Activated naive CD4-positive, alpha-beta T cell (primary cell): ENCODE measurements at places on chromosomes 6 and 20.

- no peak for DNase-seq
Observed at GRCh38 chr6:158905277-158905676, 86.1 kb upstream of the EZR start.

GRCh38 chr6:127503022-127503421, 16.1 kb downstream of the MTCL3 start:
- no peak for DNase-seq

DNA sequence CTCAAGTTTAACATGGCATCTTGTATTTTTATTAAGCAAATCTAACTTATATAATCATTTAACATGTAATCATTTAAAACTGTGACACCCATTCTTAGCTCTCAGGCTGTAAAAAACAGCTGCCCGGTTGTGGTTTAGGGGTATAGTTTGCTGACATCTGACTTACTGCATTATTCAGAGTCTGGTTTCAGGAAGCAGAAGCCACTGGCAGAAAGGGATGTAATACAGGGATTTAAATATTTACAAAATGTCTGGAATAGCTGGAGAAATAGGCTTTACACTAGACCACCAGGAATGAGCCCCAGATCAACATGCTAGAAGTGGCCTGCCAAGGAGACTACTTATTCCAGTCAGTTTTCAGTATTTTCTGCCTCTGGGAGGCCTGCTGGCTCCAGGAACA, 421.1 kb downstream of the CD109 start:
- no peak for DNase-seq

GRCh38 chr20:58634521-58635278, 16.4 kb upstream of the STX16 start:
- peak; percentile 10 for DNase-seq

DNA sequence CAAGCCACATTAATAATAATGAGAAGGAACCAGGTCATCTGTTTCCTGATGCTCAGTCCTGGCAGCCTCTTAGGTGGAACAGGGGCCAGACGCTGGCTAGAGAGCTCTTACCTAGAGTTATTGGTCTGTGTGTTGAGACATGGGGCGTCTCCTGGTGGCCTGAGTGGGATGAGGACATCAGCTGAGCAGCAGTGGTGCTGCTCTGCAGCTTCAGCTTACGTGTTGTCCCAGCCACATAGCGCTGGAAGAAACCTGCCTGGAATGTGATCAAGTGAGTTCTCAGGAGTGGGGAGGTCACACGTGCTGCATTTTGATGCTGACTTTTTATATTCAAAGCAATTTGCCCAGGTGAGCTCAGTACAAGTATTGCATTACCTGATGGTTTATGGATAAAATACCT, 355.4 kb downstream of the CDH26 start:
- DNase-seq: no peak

DNA sequence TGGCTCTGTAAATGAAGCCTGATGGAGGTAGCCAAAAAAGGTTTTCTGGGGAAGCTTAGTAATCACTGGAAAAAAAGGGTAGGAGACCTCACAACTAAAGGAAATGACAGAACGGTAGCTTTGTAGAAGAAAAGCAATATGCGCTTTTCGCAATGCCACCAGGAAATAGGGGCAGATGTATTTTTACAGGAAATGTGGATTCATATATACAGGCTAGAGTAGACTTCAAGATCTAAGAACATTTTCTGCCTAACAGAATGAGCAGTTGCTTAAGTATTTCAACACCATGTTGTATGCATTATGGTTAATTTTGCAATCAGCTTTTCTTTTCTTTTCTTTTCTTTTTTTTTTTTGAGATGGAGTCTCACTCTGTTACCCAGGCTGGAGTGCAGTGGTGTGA, 219.6 kb downstream of the CD83 start:
- no peak for DNase-seq

DNA sequence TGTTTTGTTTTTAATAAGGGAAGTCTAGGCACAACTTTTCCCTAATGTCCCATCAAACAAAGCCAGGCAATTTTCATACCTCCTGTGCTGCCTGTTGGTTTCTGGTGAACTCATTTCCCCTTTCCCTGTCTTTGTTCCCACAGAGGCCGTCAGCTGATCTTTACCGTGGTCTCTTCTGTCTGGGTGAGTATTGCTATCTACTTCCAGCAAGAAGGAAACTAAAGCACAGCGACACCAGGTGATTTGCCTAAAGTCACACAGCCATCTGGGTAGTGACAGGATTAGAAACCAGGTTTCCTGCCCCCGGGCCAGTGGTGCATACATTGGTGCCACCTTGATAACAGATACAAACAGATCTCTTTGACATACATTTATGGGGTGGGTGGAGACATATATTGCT, 59.6 kb downstream of the RAB44 start:
- DNase-seq: no peak

DNA sequence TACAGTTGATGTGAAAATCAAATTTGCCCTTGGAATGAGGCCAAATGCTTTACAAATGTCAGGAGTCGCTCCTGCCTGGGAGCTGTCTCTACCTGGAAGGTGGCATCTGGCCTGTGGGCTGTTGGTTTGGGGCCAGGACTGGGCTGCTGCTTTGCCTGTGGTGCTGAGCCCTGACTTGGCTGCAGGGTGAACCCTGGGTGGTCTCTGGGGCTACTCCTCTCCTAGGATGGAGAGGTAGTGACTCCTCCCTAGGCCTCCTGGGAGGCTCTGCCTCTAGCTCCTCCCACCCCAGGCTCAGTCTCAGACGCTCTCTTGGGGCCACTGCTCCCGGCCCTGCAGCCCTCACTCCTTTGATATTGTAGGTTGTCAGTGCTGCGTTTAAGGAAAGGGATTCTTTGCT, 47.5 kb downstream of the EFCAB8 start:
- DNase-seq: no peak

DNA sequence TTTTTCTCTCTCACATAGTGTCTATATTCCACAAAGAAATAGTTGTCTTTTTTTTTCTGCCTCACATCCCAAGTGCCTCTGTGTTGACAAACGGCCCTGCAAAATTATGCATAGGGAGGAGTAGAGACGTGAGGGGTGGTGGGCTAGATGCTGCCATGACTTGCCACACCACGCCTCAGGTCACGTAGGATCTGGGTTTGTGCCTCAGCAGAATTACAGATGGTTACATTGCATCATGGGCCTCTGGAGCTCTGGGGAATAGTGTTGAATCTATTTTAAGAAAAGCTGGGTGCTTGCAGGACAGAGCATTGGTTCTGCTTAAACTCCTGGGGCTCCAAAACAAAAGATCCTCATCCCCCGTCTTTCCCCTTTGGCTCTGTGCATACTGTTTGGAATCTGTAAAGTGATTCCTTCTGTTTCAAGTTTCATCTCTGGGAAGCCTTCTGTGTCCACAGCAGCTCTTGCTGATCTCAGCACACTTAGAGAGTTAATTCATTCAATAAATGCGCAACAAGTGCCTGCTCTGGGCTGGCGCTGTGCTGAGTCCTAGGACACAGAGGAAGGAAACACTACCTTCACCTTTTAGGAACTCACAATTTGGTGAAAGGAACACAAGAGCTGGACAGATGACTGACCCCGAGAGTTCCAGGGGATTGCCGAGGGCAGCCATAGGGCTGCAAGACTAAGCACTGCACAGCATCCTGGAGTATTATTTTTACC, 2.4 kb downstream of the FANCE start:
- DNase-seq: no peak

GRCh38 chr20:49631061-49631716, 63.3 kb upstream of the PTGIS start:
- DNase-seq: no peak

- DNase-seq: no peak
Observed at GRCh38 chr20:62487-62886, 25.0 kb upstream of the DEFB125 start.

GRCh38 chr6:55260181-55260580, 67.1 kb upstream of the GFRAL start:
- DNase-seq: no peak

DNA sequence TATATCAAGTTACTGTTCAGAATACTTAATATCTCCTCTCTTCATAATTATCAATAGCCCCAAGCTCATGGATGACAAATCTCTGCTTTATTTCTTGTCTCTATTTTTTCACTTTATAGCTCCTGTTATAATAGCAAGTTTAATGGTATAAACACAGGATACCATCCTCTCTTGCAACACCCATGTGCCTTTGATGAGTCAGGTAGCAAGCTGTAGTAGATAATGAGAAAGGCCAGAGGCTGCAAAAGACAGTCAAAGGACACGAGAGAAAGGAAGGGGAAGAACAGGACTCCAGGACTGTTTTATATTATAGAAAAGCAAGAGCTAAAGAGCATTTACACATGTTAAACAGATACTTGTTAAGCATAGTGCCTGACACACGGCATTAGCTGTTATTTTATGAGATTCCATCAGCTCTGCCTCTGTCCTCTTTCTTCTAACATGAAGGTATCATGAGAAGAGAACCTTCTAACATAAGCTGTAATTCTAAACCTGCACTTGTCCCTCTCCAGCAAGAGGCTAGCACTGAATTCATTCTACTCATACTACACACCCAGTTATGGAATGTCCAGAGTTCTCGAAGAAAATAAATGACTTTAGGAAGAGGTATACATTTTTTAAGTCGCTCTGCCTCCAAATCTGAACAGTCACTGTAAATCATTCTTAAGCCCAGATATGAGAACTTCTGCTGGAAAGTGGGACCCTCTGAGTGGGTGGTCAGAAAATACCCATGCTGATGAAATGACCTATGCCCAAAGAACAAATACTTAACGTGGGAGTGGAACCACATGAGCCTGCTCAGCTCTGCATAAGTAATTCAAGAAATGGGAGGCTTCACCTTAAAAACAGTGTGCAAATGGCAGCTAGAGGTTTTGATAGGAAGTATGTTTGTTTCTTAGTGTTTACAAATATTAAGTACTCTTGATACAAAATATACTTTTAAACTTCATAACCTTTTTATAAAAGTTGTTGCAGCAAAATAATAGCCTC, 45.0 kb downstream of the NT5E start:
- no peak for DNase-seq

DNA sequence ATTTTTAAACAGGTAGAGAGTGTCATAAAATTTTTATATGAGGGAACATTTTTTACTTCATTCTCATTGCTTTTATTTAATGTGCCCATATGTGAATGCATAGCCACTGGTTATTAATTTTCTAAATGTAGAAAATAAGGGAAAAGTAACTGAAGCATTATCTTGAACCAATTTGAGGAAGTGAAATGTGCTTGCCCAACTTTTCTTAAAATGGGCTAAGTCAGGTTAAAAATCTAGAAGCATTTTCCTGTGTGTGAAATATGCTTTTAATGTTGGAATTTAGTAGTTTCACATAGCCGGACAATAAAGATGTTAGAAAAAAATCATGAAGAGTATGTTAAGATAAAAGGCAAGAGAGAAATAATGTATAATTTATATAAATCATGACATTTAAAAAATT, 3.8 kb downstream of the SEC23B start:
- DNase-seq: no peak

DNA sequence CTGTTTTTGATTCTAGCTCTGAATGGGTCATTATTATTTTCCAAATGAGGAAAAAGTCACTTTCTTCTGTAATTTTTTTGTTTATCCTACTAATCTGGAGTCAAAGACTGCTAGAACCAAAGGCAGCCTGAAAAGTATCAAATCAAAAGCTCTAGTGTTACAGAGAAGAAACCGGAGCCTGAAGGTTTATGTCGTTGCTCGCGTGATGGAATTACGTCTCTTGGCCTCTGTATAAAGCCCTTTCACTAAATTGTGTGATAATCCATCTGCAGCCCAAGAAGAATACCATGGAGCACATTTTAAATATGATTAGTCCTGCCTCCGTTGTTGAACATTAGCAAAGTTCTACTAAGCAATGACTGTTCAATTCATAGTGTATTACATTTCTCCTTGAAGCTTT, 738.6 kb downstream of the C6orf118 start:
- DNase-seq: no peak

GRCh38 chr20:49029203-49029602, 16.9 kb upstream of the CSE1L start:
- no peak for DNase-seq

- DNase-seq: no peak
Observed at GRCh38 chr20:46226602-46227001, 81.7 kb downstream of the CDH22 start.

DNA sequence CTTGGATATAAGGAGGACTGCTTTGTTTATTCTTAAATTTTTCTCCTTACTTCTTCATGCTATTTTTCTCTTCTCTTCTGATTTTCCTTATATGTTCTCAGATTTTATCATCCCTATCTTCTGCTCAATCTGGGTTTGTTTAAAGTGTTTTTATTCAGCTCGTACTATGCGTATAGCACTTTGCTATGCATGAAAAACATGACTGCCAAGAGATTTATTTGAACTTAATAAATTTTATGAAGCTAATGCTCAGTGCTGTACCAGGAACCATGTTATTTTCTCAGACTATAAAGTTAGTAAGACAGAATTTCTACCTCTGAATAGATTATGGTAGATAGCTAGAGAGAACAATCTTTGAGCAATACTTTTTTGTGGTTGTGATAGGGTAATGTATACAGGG, 305.9 kb downstream of the LAMA2 start:
- no peak for DNase-seq

- DNase-seq: no peak
Observed at GRCh38 chr20:33284284-33284683, 1.3 kb downstream of the BPIFB1 start.

- DNase-seq: no peak
Observed at GRCh38 chr6:85637579-85637978, 5.1 kb downstream of the SYNCRIP start.

DNA sequence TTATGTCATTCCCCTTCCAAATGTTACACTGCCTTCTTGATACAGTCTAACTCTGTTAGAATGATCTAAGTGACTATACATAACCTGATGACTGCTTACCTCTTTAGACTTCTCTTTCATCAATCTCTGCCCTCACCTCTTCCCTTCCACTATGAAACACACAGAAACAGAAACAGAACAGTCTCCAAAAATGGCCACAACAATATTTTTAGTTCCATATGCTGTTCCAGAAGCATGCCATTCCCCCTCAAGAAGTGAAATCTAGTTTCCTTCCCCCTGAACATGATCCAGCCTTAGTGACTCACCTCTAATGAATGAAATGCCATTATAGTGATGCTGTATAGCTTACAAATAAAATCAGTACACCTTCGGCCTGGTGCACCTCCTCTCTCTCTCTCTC, 229.3 kb upstream of the TENT5A start:
- no peak for DNase-seq

GRCh38 chr20:20073801-20074371, 21.6 kb downstream of the CFAP61 start:
- DNase-seq: no peak

DNA sequence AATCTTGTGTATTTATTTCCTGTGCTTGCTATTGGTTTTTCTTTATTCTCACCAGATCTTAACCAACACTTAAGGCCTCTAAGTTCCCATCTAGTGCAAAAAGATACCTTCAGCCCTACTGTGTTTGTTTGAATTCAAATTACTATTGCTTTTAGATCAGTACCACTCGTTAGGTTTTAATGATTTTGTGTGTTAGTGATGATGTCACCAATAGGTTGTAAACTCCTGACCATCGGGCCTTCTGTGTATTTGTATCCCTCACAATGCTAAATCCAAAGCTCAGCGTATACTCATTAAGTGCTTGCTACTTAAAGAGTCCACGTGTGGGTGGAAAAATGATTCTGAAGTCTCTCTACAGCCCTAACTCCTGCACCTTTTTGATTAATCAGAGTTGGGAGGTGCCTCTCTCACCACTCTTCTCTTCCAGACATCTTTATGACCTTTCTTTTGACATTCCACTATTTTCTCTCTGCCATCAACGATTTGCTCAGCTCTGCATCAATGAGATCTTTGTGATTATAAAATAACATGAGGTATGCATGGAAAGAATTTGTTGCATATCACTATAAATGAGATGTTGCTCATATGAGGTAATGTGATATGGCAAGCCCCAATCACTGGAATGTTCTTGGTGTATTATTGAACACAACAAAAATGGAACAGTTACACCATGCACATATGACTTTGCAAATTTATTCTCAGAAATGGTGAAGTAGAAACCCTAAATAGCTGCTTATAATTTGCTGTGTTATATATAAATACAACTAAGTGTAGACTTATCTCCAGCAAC, 55.1 kb upstream of the LAMA2 start:
- no peak for DNase-seq
